ENCODE measurements at places on chromosomes 11 and 22.

GRCh38 chr11:119315131-119316015 lies 1.6 kb downstream of the MCAM start:
- DNase-seq: peak; percentile 88

DNA sequence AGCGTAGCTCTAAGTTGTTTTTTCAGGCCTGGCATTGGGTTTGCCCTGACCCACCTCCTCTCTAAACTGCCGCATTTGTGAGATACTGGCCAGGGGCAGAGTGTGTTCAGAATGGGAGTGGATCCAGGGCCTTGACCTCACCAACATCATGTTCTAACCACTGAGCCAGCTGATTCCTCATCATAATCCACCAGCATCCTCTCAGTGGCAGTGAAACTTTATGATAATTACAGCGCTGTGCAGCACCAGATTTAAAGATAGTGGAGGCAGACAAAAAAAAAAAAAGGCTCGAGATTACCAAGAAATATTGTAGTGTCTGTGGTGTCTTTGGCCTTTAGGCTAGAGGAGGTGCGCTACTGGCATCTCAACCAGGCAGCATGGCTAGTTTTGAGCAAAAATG lies 53.0 kb downstream of the KREMEN1 start:
- DNase-seq: no peak

DNA sequence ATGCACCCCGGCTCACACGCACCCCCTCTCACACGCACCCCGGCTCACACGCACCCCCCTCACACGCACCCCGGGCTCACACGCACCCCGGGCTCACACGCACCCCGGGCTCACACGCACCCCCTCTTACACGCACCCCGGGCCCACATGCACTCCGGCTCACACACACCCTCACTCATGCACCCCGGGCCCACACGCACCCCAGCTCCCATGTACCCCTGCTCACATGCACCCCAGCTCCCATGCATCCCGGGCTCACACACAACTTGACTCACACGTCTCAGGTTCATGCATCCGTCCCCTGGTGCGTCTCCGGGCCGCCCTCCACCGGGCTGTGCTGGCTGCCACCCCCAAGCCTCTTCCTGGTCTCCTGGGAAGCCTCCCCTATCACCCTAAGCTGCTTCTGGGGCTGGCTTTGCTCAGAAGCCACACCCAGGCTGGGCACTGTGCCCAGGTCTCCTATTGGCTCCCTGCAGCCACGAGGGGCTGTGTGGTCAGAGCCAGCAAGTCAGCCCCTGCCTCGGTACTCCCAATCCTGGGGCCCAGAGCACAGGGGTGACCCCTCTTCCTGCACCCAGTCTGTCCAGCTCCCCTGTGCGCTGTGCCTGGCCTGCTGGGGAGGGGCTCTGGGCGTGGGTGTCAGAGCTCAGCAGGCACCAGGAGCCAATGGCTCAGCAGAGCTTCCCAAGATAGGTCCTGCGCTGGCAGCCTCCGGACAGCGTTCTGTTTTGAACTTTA lies 16.9 kb downstream of the TSPAN4 start:
- DNase-seq: peak; percentile 88

DNA sequence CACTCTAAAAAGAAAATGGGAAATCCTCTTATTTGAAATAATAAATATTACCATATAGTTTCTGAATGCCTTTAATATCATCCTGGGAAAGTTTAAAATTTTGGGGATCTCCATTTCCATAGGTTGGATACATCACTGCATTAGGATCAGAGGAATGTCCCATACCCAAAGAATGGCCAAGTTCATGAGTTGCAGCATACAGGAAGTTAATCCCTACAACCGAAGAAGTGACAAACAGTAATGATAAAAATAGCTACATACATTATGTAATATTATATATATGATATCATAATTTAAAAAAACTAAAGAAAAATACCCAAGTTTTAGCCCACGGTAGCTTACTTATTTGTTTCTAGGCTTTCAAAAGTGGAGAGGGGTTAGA lies 7.4 kb downstream of the MMP7 start:
- DNase-seq: no peak

DNA sequence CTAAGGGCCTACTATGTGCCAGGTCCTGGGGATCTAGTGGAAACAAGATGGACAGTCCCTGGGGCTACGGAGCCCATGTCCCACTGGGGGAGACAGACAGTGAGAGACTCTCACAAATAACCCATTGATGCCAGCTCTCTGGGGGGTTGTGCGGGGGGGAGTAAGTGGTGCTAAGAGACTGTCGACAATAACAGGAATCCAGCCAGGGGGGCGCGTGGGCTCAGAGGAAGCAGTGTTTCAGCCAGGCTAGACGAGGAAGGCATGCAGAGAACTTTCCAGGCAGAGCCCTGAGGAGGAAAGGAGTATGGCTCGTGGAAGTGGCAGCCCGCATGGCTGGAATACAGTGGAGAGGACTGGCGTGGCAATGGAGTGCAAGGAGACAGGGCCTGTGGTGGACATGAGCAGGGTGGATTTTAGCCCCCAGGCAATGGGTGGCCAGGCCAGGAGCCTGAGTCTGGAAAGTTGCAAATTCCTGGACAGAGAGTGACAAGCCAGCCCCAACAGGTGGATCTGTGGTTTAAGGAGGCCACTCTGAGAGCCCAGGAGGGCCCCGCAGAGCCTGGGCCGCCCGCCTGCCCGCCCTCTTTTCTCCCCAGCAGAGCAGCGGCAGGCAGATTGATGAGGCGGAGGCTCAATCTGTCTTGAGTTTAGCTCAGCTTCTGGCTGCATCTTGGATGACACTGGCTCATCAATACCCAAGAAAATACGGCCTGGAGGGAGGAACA lies 40.0 kb upstream of the TCF20 start:
- no peak for DNase-seq

DNA sequence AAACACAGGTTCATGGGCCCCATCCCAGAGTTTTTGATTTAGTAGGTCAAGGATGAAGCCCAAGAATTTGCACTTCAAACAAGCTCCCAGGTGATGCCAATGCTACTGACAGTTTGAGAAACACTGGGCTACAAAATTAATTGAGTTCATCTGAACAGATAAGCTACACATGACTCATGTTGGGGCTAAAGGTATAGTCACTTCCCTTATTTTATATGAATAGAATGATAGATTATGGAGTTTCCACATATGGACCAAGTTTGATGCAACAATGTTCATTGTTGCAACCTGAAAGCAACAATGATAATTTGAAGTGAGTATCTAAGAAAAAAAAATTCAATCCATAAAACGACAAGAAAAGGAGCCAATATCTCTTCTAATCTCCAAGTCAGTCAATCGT lies 54.9 kb downstream of the SOX6 start:
- no peak for DNase-seq

- DNase-seq: no peak
Observed at GRCh38 chr22:33083212-33083611, 25.0 kb upstream of the SYN3 start.

GRCh38 chr11:69867076-69868005 lies 48.1 kb upstream of the FGF3 start:
- DNase-seq: no peak
